MM.1S (cell line): ENCODE measurements at places on chromosomes 2 and 18.
A peak's percentile ranks its signal among the peaks of the same experiment; 100 is the strongest.

GRCh38 chr2:238133499-238134392, 4.7 kb upstream of the KLHL30 start:
- no peak for DNase-seq

DNA sequence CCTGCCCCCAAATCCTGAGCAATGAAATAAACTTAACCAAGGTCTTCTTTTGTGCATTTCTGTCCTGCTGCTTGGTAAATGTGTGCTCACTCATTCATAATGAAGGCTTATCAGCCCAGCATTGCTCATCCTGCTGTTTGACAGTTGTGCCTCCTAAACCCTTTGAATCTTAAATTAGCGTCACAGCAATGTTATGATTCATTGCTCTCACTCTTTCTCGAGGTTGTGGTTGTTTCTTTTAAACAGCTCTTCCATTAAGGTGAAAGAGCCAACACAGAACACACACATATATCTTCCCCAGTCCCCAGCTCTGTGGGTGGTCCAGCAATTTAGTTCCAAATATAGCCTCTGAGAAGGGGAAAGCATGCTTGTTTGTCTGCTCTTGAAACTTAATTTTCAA, 84.0 kb downstream of the EVA1A start:
- no peak for DNase-seq

DNA sequence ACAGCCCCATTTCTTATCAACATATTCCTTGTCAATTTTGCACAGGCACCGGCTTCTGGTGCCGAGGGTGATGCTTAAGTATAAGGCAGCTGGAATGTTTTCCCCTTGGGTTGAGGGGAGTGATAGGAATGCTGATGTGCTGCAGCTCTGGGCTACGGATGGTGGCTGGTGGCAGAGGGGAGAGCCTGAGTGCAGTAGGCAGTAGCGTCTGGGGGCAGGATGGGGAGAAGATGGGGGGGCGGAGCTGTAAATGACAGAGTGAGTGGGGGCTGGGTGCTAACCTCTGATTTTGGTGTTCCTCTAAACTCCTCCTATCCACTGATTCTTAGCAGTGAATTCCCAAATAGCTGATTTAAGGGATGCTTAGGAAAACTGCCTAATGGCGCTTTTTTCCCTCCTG, 20.7 kb downstream of the TMEM178A start:
- DNase-seq, result no peak

DNA sequence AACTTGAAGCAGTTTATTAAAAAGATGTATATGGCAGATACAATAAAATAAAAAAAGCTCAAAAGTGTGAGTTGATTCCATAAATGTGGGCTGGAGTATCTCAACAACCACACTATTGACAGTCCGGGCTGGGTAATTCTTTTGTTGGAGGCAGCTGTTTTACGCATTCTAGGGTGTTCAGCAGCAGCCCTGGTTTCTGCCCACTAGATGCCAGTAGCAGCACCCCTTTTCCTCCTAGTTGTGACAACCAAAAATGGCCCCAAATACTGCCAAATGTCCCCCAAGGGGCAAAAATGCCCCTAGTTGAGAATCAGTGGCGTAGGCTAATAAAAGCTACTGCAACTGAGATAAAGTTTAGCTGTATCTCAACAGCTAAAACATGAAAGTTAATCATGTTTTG, 44.8 kb downstream of the CHMP3 start:
- peak; percentile 23 for DNase-seq

DNA sequence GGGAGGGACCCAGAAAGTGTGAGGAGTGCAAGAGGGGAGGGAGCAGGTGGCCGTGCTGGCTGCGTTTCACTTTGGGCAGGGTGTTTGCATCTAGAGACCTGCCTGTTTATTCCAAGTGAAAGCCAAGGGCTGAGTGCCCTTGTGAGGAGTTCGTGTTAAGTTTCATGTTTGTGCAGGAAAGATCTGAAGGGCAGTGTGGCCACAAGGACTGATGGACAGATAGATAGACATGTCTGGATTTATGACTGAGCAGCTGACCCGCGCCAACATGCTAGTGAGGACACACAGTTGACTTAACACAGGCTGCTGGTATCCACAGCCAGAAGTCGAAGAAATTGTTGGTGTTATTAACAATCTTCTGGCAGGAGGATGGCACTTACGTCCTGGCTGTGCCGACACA, 387.6 kb upstream of the TNP1 start:
- no peak for DNase-seq

GRCh38 chr18:56065086-56065485, 477.1 kb upstream of the TCF4 start:
- DNase-seq, result no peak

DNA sequence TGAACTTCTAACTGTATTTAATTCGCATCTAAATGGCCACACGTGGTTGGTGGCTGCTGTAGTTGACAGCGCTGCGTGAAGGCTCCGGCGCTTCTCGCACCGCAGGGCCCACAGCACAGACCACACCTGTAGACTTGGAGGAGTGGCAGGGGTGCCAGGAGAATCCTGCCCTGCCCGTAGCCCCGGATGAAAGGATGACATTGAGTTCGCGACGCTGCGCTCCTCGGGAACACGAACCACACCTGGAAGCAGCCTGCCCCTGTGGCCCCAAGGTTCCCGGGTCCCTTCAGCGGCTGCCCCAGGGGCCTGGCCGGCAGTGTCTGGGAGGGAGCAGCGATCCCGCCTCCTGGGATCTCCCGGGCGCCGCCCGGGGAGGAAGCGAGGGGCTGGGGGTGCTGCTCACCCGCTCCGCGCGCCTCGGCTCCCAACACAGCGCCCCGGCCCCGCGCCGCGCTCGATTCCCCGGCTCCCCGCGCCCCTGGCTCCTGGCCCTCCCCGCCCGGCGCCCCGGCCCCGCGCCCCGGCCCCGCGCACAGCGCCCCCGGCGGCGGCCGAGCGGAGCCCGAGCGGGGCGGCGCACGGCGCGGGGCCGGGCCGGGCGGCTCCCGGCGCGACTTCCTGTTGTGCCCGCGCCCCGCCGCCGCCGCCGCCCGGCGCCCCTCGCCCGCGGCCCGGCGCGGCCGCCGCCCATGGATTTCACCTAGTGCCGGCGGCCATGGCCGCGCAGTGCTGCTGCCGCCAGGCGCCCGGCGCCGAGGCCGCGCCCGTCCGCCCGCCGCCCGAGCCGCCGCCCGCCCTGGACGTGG, at the start of gene RNPEPL1:
Gene RNPEPL1, plus strand, starts transcription at position 613 of the 806 bp plus-strand sequence. Its CDS starts 103 bp downstream, at position 716.
- peak; percentile 60 for DNase-seq

DNA sequence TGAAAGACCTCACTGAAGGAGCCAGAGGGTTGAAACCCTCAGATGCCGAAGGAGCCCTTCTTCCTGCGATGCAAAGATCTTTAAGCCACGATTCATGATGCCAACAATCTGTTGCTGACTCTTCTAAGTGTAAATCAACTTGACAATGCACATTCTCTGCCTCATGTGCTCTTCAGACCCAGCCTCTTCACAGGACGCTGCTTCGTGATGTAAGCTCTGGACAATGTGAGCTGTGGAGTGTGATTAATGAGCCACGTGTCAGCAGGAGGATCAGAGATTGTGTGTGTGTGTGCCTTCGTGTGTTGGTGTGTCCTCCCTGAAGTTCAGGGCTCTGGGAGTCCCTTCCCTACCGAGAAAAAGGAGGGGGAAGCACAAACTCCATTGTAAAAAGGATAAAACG, 26.5 kb upstream of the TWIST2 start:
- no peak for DNase-seq

GRCh38 chr2:103012590-103012989, 250.8 kb downstream of the TMEM182 start:
- no peak for DNase-seq

- DNase-seq, result no peak
Measured at GRCh38 chr2:168461942-168462331, 5.9 kb downstream of the CERS6 start.

DNA sequence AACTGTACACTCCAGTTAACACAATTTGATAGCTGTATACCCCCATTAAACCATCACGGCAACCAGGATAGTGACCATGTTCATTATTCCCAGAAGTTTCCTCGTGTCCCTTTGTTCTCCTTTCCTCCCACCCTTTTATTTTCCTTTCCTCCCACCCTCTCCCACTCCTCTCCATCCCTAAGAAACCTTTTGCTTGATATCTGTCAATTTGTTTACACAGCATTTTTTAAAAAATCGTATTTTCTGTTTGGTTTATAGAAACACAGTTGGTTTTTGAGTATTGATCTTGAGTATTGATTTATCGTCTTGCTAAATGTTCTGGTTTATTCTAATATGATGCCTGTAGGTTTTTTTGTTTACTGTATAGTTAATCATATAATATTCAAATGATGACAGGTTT, 119.4 kb downstream of the PHLPP1 start:
- DNase-seq, result no peak
